ENCODE measurements at places on chromosomes 3 and 15. TPM values are rescaled to one million over a fixed set of nuclear protein-coding genes. Genes with fewer than 3 reads are reported as not detected.

The CYP8B1 gene
- total RNA-seq: not detected

The B3GNT5 gene
- 1.9 TPM for total RNA-seq

The MED12L gene
- total RNA-seq: 0.28 TPM

The AHSG gene
- not detected for total RNA-seq
